ENCODE measurements at places on chromosomes 16 and 17.

DNA sequence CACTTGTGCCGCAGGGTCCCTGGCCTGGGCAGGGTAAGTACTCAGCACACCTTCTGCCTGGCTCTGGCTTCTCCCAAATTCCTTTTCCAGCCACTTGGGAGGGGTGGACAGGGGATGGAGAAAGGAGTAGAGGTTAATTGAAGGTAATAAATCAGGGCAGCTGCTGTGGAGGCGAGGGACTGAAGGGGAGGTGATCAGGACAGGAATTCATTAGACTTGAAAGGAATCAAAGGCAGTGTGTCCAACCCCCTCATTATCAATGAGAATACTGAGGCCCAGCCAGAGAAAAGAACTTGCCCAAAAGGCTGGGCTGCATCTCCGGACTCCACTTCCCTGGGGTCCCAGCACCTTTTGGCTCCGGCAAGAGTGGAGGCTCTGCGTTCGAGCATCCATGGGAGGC is 2.4 kb downstream of the SOST start:
- DNase-seq, result no peak

GRCh38 chr16:69132424-69133252 is at the start of the genes CHTF8 and UTP4:
Gene CHTF8 (minus strand): TSS chr16:69132588. CDS start chr16:69121458, 11,130 bp downstream.
Gene UTP4 (plus strand): TSS chr16:69132649. CDS start chr16:69133460, 811 bp downstream.
- peak; percentile 81 for DNase-seq

DNA sequence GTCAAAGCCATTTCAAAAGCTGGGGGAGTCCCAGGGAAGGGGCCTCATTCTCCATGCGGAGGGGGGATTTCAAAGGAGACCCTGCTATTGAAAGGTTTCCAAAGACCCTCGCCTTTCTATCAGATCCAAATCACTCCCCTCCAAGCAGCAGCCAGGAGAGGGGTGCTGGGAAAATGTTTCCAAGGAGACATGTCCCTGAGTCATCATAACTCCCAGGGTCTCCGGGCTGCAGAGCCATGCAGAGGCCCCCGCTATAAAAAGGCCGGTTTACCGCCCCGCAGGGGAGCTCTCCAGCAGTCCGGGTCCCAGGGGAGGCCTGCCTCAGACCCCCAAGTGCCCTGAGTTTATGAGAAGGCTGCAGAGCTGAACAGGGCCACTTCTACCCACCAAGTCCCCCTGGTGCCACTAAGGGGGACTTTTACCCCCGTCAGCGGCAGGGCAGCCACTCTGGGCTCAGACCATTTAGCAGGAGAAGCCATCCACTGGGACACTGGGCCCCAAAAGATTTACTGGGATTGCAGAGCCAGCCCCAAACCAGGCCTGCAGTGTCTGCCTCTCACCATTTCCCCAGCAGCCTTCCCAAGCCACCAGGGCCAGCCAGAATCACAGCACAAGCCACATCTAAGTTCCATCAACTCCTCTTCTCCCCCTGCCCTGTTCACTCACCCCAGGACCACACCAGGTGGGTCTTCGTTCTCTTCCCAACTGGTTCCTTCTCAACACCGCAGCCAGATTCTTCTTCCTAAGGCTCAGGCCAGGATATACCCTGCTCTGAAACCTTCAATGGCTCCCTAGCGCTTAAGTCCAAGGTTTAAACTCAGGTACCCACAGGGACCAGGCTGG is 234.4 kb downstream of the ZNF423 start:
- DNase-seq, result no peak

DNA sequence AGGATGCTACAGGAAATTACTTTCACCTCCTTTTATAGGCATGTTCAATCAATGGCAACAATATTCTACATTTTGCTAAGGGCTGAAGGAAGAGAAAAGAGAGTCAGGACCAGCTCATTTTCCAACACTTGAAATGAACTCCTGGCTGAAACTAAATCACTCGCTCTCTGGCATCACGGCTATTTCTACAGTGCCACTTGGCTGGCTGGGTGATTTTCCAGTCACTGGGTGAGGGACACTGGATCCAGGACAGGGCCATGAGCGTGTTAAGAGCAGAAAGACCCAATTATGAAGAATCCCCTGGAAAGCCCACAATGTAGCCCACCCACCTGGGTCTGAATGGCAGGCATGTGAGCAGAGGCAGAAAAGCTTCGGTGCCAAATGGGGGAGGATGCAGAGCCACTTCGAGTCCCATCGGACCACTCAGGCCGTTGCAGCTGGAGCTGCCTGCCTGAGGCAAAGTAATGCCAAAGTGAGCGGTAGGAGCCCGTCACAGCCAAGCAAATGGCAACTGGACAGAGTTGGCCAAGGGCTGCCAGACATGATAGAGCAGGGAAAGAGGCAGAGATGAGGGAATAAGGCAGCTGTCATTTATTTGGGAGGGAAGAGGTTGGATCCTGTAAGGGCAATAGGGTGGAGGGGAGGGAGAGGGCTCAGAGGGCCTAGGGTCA is 246.2 kb downstream of the STX8 start:
- no peak for DNase-seq

- DNase-seq, result no peak
Measured at GRCh38 chr16:31141489-31142108, 6.1 kb upstream of the PRSS8 start.

DNA sequence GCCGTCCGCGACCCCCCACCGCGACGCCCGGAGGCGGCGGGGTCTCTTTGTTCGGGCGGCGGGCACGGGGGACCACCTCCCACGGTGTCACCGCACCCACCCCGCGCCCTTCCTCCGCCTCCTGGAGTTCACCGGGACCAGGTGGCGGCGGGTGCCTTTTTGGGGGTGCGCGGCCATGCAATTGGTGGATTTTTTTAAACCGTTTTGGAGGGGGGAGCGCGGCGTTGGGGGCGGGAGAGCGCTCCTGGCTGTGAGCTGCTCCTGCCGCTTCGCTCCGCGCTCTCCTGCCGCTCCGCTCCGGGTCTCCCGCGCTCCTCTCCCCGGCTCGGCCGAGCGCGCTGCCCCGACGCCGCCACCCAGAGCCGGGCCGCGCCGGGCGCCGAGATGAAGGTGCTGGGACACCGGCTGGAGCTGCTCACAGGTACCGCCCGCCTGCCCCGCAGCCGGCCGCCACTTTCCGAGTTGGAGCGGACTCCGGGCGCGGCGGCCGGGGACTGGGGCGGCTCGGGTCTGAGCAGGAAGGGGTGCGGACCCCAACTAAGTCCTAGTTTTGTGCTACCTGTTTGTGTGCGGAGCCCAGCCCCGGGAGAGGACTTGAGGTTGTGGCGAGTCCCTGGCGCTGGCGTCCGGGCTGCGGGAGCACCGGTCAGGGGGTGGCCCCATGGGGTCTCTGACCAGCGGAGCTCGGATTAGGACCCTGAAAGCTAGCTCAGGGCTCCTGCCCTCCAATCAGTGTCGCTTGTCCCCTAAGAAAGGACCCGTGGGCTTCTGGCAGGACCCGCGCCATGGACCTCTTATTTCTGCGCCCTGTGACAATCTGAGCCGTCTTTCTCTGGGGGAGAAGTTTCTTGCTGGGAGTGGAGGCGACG is 35.7 kb upstream of the NDRG4 start:
- DNase-seq, result no peak

GRCh38 chr17:1003972-1004768 is 7.2 kb downstream of the TIMM22 start:
- DNase-seq, result no peak

DNA sequence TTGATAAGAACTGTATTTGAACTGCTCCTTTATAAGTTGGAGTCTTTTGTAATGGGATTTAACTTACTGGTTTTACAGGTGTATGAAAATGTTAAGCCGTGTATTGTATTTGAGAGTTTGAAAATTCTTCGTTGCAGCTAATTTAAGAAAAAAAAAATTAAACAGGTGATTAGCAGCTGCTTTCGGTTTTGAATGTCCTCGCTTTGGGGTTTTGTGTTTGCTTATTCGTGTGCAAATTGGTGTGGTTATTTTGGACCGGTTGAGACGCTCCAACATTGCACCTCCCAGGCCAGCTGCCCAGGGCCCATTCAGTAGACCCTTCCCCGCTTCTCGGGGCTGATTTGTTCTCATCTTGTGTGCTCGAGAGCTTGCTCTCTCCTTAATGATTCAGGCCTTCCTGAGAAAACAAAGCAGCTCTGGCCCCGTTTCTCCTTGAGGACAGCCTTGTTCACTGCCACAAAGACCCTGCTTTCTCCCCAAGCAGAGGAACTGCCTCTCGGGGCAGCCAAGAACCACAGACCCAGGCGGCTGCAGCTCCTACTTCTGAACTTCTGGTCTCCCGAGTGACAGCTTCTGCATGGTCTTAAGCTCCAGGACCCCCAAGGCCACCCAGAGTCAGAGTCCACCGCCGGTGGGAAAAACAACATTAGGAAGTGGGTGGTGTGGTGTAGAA is 100.5 kb downstream of the MSI2 start:
- DNase-seq, result no peak

GRCh38 chr17:47789611-47790561 is 31.7 kb downstream of the OSBPL7 start:
- DNase-seq, result peak; percentile 40

DNA sequence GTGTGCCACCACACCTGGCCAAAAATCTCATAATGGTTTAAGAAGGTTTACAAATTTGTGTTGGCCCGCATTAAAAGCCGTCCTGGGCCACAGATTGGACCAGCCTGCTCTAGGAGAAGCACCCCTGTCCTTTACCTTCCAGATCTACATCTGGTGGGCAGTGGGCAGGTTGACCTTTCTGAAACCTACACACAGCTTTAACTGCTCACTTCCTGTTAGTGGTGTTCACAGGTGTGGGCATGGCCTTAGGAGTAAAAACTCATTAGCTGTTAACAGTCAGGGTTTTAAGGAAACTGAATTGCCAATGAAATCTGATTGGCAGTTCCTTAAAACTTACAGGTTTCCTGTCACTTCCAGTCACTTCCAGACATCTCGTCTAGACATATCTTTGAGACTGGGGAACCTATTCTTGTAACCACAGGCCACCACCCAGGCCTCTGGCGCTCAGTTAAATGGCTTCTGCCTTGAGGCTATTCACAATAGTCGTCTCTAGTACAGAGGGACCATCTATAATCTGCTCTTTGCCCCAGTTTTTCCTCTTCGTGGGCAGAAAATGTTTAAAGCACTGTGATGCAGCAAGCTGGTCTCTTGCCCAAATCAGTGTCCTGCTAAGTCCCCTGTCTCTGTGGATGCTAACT is 29.3 kb downstream of the GNGT2 start:
- no peak for DNase-seq

- no peak for DNase-seq
Measured at GRCh38 chr17:39485555-39485954, 24.3 kb downstream of the CDK12 start.

GRCh38 chr17:205148-205669 is 23.8 kb upstream of the DOC2B start:
- no peak for DNase-seq

GRCh38 chr17:49903523-49903922 is 55.7 kb upstream of the TAC4 start:
- no peak for DNase-seq

DNA sequence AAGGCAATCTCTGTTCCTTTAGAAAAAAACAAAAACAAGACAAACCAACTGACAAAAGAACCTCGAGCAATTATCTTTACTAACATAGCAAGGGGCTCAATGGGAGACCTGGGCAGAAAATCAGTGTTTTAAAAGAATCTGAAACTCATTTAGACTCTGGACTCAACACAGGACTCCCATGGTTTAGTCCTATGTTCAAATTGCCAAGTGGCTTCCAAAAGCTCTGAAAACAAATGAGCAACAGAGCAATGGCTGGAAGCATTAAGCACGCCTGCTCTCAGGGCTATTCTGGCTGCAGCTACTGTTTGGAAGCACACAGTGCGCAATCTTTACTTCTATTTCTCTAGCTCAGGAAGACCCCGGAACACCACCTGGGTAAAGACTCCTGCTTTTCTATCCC is 162.0 kb downstream of the AATF start:
- no peak for DNase-seq

- peak; percentile 53 for DNase-seq
Measured at GRCh38 chr17:43905985-43906852, 1.1 kb downstream of the MPP2 start.

GRCh38 chr17:60391471-60392041 is 377 bp downstream of the USP32 start:
- no peak for DNase-seq

GRCh38 chr17:8012045-8012580 is 9.7 kb downstream of the GUCY2D start:
- no peak for DNase-seq

GRCh38 chr16:66083171-66083570 is 283.3 kb upstream of the CDH5 start:
- DNase-seq, result no peak

- no peak for DNase-seq
Measured at GRCh38 chr16:280005-280460, 358 bp upstream of the ARHGDIG start.

All from CD4-positive, alpha-beta T cell treated with Interferon gamma for 1 hour (primary cell).